ENCODE measurements at places on chromosomes 5 and 9.

DNA sequence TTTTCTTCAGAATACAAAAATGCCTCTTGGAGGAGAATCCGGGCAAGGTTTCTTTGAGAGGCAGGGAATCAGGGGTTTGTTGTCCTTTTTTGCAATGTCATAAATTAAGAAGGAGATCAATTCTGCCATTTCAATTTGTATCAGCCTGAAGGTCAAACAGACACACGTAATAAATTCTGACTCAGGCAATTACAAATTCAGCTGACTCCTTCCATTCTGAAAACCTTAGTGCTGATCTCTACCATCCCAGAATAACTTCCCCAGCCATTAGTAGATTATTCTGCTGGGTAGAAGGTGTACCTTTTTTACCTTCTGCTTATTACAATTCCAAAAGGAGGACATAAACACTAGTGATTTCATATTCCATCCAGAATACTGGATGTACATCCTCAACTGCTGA lies 516.6 kb downstream of the AGTPBP1 start:
- DNase-seq, result no peak

DNA sequence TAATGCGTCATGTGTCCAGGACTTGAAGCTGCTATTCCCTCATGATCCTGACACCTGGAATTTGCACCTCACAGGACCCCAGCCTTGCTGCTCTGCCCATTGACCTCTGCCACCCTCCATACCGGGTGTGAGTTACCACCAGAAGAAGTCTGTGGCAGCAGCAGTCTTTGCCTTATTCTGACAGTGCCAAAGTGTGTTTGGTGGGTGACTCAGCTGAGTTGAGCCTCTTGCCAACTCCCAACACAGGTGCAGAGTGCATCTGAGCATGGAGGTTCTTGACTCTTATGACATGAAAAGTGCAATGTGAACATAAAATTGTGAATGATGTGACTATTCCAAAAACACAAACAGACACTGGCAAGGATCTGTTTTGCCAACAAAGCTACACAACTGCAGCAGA lies 1166.5 kb upstream of the CDH18 start:
- no peak for DNase-seq

DNA sequence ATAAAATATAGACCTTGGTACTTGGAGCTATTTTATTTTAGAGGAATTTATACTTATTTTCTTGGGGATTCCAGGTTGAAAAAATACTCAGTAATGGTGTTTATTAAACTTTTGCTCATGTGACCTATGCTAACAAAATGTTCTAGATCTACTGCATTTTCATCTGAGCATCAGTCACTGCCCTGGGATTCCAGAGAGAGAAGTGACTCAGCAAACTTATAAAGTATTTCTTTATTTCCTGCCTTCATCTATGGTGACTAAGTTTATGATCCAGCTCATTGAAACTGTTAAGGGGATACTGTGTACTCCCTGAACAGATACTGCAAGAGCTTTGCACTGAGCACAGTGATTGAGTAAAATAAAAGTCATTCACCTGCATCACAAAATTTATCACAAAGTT lies 298.5 kb upstream of the CDH18 start:
- no peak for DNase-seq

- no peak for DNase-seq
These were observed 189.6 kb downstream of the COX7C start for GRCh38 chr5:86807046-86808031.

GRCh38 chr9:1882711-1883403 lies 132.3 kb upstream of the SMARCA2 start:
- no peak for DNase-seq

GRCh38 chr9:112970939-112971338 lies 41.1 kb downstream of the ZNF883 start:
- DNase-seq, result no peak

GRCh38 chr5:166340039-166340438 lies 1951.4 kb upstream of the WWC1 start:
- DNase-seq, result no peak

DNA sequence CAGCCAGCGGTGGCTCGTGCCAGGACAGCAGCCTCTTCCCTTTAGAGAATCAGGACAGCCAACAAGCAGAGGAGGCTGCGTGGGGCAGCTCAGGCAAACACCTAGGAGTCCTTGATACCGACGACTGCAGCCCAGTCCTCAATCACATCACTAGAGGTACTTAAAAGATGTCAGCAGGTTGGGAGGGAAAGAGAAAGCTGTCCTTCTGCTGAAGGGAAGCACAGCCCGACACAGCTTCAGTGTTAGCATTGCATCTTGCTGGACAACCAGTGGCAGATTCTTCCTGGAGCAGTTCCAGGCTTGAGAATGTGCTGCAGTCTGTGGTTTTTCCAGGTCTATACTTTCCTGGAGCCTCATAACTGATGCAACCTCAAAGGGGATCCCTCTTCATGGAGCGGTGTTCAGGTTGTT lies 230.5 kb downstream of the SYK start:
- DNase-seq, result no peak

DNA sequence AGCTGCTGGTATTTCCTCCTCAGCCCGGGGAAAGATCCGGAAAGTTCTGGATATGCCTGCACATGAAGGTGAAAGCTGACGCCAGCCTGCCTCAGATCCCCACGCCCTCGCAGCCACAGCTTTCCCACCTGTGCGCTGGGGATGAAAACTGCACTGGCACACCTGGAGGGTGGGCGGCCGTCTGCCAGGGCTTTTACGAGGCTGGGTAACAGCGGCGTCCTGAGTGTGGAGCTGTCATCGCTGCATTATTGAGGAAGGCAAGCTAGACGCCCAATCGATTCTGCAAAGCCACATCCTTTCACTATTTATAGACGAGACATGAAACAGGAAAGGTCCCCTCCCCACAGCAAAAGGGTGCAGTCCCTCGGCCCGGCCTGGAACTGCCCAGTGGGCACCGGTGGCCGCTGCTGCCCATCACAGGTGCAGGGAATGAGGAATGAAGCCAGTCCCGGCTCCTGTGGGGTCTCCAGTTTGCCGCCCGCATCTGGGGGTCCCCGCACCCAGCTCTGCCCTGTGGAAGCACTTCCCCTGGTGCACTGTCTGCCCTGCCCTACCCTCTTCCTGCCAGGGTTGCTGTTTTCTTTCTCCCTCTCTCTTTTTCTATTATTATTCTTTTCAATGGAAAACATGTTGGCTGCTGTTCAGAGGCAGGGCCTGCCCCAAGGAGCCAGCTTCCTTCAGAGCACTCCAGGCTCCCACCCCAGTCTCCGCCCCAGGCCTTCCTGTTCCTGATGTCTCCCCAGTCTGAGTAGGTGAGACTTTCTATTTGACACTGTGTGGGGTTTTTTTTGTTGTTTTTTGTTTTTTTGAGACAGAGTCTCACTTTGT lies 7.0 kb downstream of the NOTCH1 start:
- no peak for DNase-seq

- DNase-seq, result no peak
These were observed 119.3 kb downstream of the C5orf15 start for GRCh38 chr5:133849116-133849515.

DNA sequence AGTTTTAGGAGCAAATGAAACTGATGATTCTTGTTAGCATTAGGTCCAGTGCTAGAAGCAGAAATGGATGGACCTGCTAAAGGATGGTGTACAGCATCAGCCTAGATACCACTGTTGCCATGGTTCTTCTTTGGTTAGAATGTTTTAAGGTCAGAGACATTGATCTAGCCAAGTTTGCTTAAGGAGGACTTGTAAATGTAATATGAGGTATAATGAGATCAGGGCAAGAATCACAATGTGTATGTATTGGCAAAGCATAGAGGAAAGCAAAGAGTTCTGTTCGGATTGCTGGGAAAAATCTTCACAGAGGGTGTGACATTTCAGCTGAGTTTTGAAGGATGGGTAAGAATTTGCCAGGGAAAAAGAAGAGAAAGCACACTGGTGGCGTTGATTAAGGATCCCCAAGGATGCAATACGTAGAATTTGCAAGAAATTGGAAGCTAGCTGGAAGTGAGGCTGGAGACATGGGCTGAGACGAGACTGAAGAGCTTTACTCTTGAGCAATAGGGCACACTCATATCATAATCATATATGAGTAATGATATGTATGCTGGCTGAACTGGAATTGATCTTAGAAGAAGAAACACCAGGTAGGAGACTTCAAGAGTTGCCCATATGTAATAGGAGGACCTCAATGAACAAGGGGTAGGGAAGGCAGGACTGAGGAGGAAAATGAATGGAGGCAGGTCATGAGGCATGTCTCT lies 102.0 kb downstream of the ZNF462 start:
- DNase-seq, result no peak

DNA sequence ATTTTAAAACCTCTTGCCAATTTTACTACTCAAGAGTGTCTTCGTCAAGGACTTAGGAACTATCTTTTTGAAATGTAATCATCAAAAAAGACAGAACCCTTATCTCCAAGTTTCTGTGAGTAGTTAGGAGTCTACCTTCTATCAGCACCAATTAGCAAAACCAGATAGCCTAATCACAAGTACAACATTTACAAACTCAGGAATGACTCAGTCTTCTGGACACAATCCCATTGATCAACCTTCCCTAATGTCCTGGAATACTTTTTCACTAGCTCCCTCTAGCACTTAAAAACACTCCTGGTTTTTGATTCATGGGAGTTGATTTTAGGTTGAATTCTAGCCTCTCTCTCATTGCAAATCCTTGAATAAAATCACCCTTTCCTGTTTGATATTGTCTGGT lies 680.7 kb downstream of the PRR16 start:
- no peak for DNase-seq

GRCh38 chr9:38160613-38161215 lies 91.7 kb upstream of the SHB start:
- DNase-seq, result no peak

DNA sequence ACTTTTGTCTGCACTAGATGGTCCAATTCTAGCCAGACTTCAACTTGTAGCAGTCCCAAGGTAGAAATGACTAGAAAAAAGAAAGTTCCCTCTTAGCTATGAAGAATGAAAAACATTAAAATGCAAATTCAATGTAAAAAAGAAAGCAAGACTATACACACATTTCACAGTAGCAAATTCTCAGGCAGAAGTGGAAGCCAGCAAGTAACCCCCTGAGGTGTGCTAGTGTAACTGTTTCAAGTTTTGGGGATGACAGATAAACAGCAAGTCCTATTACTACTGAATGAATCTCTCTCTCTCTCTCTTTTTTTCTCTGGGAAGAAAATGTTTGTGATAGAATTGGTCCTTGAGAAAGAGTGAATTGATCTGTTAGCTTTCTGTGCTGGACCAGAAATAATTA lies 185.6 kb downstream of the EFNA5 start:
- DNase-seq, result no peak

DNA sequence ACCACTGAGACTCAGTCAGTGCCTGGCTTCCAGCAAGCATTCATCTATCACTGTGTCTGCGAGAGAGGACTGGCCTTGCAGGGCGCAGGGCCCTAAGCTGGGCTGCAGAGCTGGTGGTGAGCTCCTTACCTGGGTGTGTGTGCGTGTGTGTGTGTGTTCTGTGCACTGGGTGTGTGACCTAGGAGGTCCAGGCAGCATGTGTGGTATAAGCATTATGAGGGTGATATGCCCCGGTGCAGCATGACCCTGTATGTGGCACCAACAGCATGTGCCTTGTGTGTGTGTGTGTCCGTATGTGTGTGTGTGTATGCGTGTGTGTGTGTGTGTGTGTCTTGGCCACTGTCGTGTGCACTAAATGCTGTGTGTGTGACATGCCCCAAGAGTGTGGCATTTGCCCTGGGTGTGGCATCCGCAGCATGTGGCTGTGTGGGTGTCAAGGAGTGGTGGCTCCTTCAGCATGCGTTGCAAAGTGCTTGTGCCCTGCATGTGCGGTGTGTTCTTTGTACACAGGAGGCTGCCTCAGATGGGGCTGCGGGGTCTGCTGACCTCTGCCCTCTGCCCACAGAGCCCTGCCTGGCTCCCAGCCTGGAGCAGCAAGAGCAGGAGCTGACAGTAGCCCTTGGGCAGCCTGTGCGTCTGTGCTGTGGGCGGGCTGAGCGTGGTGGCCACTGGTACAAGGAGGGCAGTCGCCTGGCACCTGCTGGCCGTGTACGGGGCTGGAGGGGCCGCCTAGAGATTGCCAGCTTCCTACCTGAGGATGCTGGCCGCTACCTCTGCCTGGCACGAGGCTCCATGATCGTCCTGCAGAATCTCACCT lies 3.3 kb downstream of the FGFR4 start:
- no peak for DNase-seq

Measured in DMS 273 treated with DMSO at 0.1 percent for 48 hours (cell line).